Endothelial cell (in vitro differentiated cells): ENCODE measurements at places on chromosomes 12 and 14. TPM values are rescaled to one million over a fixed set of nuclear protein-coding genes. Genes with fewer than 3 reads are reported as not detected.
A peak's percentile ranks its signal among the peaks of the same experiment; 100 is the strongest.

Gene KRT82
- not detected for total RNA-seq

Gene SLC5A8
- not detected for total RNA-seq

Gene CLEC4D
- 0.31 TPM for total RNA-seq

Gene DAZAP2
- total RNA-seq = 28.1 TPM

Gene ACOT6
- total RNA-seq = not detected

Gene KLRF2
- total RNA-seq = not detected

- DNase-seq = no peak
- H3K27ac ChIP-seq = no peak overlapping the region
- H3K4me1 ChIP-seq = peaks cover 7% of the 10 kb centered on the region
Observed at GRCh38 chr12:101231636-101232035, 21.6 kb upstream of the SLC5A8 start.

DNA sequence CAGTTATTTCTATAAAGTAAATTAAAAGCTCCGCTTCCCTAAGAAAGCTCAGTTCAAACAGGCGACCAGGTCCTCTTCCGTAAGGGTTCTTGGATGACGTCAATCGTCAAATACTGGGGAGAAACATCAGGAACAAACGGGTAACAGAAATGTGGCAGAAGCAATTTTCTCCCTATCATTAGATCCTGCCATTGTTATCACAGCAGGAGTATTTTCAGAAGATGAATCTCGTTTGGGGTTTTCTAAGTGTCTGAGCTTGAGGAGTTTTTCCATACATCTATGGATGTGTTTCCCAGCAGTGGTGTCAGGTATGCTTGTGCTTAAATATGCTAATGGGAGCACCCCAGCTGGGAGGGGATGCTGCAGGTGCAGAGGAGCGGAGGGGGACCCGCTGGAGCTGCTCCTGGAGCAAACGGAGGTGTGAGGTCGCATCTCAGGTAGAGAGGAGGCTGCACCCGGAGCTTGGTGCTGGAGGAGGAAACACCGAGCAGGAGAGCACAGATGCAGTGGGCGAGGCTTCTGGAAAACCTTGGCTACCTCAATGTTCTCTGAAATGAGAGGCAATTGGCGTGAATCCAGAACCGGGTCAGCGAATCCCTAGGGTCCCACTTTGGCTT, 795.5 kb downstream of the AACS start:
- H3K4me1 ChIP-seq = no peaks in the 10 kb centered on the region
- H3K27me3 ChIP-seq = peaks cover 6% of the 10 kb centered on the region
- peak overlapping the region; percentile 48 for H3K4me3 ChIP-seq

DNA sequence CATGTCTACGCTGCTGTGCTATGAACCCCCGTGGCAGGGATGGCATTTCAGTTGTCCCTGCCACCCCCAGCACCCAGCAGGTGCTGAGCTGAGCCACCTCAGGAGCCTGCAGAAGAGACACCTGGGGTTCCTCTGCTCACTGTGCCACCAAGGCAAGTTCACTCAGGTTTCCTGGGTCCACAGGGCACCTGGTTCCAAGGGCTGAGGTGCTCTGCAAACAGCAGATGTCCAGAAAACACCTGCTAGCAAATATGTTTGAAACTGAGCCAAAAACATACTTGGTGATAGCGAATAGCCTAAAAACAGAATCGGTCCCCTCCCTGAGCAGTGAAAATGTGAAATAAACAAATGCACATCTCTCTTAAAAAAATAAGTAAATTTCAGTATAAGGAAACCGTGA, 35.6 kb upstream of the GPR68 start:
- H3K36me3 ChIP-seq = peaks cover 17% of the 10 kb centered on the region
- no peak for DNase-seq
- H3K27me3 ChIP-seq = no peaks in the 10 kb centered on the region
- H3K4me1 ChIP-seq = peaks cover 5% of the 10 kb centered on the region
- H3K27ac ChIP-seq = no peak overlapping the region

DNA sequence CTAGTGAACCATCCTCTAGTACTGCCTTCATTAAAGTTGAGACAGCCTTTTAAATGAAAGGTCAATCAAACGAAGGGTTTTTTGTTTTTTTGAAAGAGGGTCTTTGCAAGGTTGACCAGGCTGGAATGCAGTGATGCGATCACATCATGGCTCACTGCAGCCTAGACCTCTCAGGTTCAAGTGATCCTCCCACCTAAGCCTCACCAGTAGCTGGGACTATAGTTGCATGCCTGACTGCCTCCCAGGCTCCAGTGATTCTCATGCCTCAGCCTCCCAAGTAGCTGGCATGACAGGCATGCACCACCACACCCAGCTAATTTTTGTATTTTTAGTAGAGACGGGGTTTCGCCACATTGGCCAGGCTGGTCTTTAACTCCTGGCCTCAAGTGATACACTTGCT, 114.6 kb upstream of the SINHCAF start:
- no peak for DNase-seq
- H3K36me3 ChIP-seq = no peaks in the 10 kb centered on the region
- H3K4me3 ChIP-seq = no peak overlapping the region
- no peak overlapping the region for H3K27ac ChIP-seq
- H3K4me1 ChIP-seq = no peaks in the 10 kb centered on the region

DNA sequence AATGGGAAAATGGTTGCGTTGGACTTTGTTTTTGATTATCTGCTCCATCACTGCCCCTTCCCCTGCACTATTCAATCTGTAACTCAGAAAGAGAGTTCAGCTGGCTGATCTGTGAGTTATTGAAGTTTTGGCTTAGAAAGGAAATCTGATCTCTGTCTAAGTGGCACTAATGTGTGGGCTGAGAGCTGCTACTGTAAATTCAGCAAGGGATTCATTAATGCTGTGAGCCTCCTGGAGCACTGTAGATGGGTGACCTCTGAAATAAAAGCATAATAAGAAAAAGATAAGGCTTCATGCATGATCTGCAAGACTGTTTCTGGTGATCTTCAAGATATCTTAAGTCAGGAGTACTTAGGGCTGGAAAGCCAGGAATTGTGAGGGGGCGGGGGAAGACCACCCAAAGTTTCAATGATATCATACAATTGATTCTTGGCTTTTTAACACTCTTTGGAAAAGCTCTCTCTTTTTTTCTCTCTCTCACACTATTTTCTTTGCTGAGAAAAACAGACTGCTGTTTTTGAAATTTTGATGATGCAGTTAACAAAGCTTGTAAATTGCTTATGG, 101.1 kb downstream of the C12orf75 start:
- H3K4me1 ChIP-seq = peaks cover 4% of the 10 kb centered on the region
- no peak overlapping the region for H3K27ac ChIP-seq
- no peak for DNase-seq

- peak; percentile 60 for DNase-seq
- H3K4me3 ChIP-seq = peak overlapping the region; percentile 85
- no peak overlapping the region for H3K27ac ChIP-seq
- H3K27me3 ChIP-seq = peaks cover 6% of the 10 kb centered on the region
- no peaks in the 10 kb centered on the region for H3K36me3 ChIP-seq
- H3K4me1 ChIP-seq = peaks cover 20% of the 10 kb centered on the region
Observed at GRCh38 chr12:119804011-119804641, 73.0 kb downstream of the CIT start.

- H3K4me3 ChIP-seq = peak overlapping the region; percentile 96
- peaks cover 17% of the 10 kb centered on the region for H3K27me3 ChIP-seq
- peak; percentile 73 for DNase-seq
- H3K4me1 ChIP-seq = peaks cover 45% of the 10 kb centered on the region
- peak overlapping the region; percentile 86 for H3K27ac ChIP-seq
- peaks cover 30% of the 10 kb centered on the region for H3K36me3 ChIP-seq
Observed at GRCh38 chr14:105019861-105020814, 745 bp downstream of the CDCA4 start.

GRCh38 chr12:89671469-89671868, 37.2 kb downstream of the ATP2B1 start:
- no peaks in the 10 kb centered on the region for H3K4me1 ChIP-seq
- no peak for DNase-seq
- H3K36me3 ChIP-seq = no peaks in the 10 kb centered on the region
- no peaks in the 10 kb centered on the region for H3K27me3 ChIP-seq

DNA sequence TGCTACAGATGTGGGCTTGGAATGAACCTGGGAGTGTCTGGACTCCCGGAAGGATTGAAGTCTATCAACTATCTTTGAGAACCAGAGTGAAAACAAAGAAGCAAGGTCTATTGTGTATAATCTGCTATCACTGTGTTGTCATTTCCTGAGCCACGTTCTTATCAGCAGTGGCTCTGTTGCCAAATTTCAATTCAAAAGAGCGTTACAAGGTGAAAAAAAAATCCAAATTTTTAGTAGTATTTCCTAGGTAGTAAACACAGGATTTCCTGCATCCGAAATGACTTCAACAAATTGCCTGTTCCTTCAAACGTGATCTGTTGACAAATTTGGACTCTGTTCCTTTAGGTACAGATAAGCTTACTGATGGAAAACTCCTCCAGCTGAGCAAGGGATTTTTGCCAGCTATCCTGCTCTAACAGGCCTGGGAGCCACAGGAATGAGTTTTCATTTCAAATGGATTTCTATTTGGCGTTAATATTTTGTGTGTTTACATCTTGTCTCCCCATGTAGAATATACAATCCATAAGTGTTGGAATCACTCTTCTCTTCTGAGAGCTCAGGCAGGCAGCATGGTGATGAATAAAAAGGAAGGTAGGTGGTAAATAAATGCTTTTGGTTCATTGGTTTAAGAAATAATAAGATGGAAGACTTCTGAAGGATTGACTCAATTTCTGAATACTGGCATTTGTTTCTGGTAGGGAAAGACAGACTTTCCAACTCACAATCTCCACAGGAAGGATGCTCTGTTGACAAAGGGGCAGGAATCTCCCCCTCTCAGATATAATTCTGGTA, 58.5 kb downstream of the GPR135 start:
- DNase-seq = no peak
- H3K4me1 ChIP-seq = peaks cover 27% of the 10 kb centered on the region
- peak overlapping the region; percentile 99 for H3K27ac ChIP-seq
- H3K36me3 ChIP-seq = peaks cover 23% of the 10 kb centered on the region
- peaks cover 6% of the 10 kb centered on the region for H3K27me3 ChIP-seq
